CD8-positive, alpha-beta memory T cell (primary cell): ENCODE measurements at places on chromosomes 16 and 17. TPM values are rescaled to one million over a fixed set of nuclear protein-coding genes. Genes with fewer than 3 reads are reported as not detected.

KCNG4 gene
- total RNA-seq: not detected

DNA sequence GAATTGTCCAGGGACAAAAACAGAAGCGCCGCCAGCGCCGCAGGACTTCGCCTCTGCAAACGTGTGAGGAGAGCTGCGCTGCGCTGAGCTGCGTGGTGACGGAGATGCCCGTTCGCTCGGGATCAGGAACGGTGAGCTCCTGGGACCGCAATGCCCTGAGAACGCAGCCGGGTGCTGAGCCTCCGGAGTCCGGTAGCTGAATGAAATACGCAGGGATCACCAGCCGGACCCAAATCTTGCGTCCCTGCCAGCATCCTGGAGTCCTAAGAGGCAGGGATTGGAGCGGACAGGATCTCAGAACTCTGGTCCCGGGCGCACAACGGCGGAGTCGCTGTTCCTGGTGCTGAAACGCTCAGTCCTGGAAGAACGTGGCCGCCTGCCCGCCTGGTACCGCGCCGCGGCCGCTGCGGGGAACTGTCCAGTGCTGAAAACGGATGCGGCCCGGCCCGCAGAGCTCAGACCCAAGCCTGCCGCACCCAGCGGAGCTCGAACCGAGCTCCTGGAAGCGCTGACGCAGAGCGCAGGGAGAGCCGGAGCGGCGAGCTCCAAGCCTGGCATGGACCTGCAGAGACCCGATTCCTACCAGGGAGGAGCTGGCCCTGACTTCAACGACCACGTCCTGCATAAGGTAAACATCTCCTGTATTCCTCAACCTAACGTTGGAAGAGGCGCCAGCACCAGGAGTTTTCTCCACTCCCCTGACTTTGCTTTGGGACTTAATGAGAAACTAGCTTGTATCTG lies 41.5 kb downstream of the CD300LF start:
- DNase-seq: peak; percentile 54
- H3K4me3 ChIP-seq: no peak overlapping the region
- no peaks in the 10 kb centered on the region for H3K4me1 ChIP-seq
- no peak overlapping the region for H3K27ac ChIP-seq
- H3K36me3 ChIP-seq: no peaks in the 10 kb centered on the region

PYY gene
- not detected for total RNA-seq

PRSS22 gene
- total RNA-seq: not detected

JMJD6 gene
- total RNA-seq: 66.8 TPM

- no peak for DNase-seq
- H3K36me3 ChIP-seq: no peaks in the 10 kb centered on the region
- no peaks in the 10 kb centered on the region for H3K27me3 ChIP-seq
- H3K4me3 ChIP-seq: no peak overlapping the region
- H3K4me1 ChIP-seq: no peaks in the 10 kb centered on the region
Observed at GRCh38 chr16:56332464-56333079, 92.8 kb downstream of the AMFR start.

LYZL6 gene
- total RNA-seq: not detected

CAVIN1 gene
- 0.22 TPM for total RNA-seq

DNA sequence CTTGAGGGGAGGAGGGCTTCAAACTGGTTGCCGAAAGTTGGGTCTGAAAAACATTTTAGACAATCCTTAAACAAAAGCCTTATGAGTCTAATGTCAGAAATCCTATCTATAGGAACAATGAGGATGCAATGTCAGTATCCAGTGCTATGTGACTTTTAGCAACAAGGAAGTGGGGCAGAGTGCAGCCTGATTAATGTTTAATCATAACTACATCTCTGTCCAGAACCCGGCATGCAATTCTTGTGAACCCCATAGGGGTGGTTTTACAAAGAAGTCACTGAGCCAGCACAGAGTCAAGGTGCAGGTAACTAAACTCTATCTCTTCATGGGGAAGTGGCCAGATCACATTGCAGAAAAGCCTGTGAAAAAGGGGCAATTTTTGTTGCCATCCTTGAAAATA lies 267.5 kb downstream of the HS3ST4 start:
- no peaks in the 10 kb centered on the region for H3K36me3 ChIP-seq
- H3K27me3 ChIP-seq: no peaks in the 10 kb centered on the region
- H3K27ac ChIP-seq: no peak overlapping the region
- H3K4me3 ChIP-seq: no peak overlapping the region
- no peaks in the 10 kb centered on the region for H3K4me1 ChIP-seq
